ENCODE measurements at places on chromosomes 4 and X.

GRCh38 chrX:125287282-125287681 lies 32.4 kb upstream of the TEX13C start:
- DNase-seq = no peak

DNA sequence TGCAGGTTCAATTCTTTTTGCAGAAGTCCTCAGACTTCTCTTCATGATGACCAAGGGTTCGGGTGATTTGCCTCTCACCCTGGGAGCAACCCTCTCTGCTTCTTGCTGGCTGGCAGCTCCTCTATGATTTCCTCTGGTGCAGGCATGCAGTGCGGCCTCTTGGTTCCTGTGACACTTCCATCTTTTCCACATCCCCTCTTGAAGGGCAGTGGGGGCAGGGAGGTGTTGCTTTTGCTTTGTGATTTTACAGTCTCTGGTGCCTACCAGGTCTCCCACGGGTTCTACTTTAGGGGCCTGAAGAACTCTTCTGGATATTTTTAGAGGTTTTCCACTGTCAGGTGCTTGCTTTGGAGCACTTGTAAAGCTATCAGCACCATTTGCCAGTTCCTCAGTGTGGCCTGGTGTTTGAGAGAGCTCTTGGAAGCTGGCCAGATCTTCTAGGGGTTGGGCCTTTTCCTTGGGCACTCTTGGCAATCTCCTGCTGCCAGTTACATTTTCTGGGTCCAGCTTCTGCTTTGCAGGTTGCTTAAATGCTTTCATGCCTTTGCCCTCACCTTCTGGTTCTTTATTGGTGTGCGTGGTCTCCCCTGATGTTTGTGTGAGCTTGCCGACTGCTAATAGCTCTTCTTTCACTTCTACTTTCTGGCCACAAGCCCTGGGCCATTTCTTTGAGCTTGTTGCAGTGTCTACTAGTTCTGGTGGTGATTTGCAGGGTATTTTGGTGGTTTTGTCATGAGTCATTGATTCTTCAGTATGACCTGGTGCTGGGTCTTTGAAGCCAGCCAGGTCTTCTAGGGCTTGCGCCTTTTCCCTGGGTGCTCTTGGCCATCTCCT lies 11.5 kb upstream of the CHST7 start:
- DNase-seq = no peak

GRCh38 chr4:112647785-112648184 lies 10.8 kb downstream of the LARP7 start:
- DNase-seq = peak; percentile 12

DNA sequence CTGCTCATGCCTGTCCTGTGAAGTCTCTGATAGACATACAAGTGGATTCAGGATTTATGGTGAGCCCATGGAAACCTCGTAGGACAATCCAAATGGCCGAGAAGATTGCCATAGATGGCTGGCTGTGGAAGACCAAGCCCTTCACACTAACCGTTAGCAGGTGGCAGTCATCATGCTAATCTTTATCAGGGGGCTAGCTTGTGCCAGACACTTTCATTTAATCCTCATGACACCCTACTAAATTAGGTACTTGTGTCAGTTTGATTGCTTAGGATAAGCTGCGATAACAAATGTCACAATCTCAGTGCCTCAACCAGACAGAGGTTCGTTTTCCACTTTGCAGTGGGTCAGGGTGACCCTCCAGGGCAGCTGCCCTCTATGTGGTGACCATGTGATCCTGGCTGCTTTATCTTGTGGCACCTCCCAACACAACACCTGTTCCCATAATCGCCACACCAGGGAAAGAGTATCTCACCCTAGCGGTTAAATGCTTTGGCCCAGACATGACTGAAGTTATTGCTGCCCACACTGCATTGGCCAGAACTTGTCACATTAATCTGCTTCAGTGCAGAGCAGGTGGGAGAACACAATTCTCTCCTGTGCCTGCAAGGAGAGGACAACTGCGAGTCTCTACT lies 60.8 kb downstream of the REPS2 start:
- peak; percentile 40 for DNase-seq

DNA sequence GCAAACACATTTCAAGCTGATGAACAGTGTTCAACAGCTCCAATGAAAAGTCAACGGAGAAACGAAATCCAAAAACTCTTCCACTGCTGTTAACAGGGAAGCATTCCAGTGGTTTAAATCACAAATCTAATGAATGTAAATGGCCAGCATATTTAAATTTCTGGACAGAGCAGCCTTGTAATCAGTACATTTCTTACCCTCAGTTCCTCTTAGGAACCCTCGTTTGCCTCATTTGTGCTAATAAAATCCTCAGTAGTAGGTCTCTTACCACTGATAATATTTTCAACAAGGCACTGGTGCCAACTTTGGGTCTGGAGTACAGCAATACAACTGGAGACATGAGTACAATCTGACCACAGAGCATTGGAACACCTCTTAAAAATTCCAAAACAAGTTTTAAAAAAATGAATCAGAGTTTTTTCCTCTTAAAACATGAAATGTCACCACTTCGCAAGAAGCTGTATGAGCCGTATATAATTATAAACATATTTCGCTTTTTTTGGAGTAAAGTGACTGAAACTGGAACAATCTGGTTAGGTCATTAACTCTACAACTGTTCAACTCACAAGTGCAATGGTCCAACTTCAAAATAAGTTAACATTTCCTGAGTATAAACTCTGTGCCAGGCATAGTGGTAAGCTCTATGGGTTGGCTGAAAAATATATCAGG lies 211.2 kb downstream of the CPEB2 start:
- DNase-seq = no peak

GRCh38 chr4:113639326-113639725 lies 122.2 kb downstream of the CAMK2D start:
- no peak for DNase-seq

Measured in choroid plexus epithelial cell (primary cell).